Cardiac muscle cell (in vitro differentiated cells and primary cell): ENCODE measurements at places on chromosomes 11 and 22. TPM values are rescaled to one million over a fixed set of nuclear protein-coding genes. Genes with fewer than 3 reads are reported as not detected.

The GRM5 gene
- total RNA-seq: 0.06 TPM in 1 of 2 replicates, not detected in the other

The SLC5A4 gene
- not detected in 2 replicates for total RNA-seq

DNA sequence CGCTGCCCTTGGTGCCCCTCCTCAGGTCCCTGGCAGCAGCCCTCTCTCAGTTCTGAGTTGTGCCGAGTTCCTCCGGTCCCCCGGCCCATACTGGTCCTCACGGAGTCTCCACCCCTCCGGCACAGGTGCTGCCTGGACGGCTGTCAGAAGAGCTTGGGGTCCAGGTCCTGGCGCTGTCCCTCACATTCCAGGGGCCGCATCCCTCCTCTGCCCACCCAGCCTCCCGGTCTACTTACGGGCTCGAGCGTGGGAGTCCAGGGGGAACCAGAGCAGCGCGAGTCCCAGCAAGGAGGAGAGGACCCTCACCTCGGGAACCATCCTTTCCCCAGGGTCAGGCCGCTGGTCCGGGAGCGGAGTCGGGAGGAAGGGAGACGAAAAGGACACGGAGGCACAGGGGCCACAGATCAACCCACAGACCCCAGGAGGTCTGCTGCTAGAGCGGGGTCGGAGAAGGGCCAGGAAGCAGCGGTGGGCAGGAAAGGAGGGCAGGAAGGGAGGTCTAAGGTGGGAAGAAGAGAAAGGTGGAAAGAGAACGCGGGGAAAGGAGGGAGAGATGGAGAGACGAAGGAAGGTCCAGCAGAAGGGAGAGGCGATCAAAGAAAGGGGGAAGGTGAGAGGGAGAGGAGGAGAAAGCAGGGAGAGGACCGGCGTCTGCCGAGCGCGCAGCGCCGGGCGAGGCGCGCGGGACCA is 510 bp downstream of the CHRDL2 start:
- no peak overlapping the region for H3K4me3 ChIP-seq
- H3K36me3 ChIP-seq: no peaks in the 10 kb centered on the region
- no peak for DNase-seq

- no peak overlapping the region for H3K27ac ChIP-seq
- H3K4me3 ChIP-seq: no peak overlapping the region
- H3K4me1 ChIP-seq: no peaks in the 10 kb centered on the region
- no peaks in the 10 kb centered on the region for H3K27me3 ChIP-seq
- peak; percentile 55 for DNase-seq
Measured at GRCh38 chr11:33706546-33706945, 5.9 kb upstream of the C11orf91 start.

DNA sequence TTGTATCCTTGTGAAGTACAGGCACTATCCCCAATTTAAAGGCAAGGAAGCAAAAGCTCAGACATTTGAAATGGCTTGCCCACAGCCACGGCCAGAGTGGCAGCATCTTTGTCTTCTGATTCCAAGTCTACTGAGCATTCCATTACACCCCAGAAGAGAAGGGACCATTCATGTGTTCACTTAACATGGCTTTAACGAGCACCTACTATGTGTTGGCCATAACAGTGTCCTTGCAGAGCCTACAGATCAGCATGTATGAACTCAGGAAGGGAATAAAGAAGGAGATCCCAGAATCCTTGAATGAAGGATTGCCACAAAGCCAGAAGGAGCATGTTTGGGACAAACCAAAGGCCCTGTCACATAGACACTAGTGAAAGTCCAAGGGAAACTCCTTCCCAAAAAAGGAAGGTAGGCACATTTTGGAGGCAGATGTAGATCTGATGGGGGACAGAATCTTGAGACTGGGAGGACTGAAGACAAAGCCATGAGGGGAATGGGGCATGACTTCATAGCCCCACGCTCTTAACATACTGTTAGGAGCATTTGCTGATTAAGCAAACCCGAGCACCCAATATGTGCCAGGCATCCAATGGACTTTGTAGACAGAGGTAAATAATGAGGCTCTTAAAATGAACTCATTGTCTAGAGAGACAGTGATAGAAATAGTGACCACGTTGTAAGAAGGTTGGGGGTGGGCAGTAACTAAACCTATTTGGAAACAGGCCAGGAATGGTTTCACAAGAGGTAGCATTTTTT is 54.9 kb downstream of the P4HA3 start:
- no peak overlapping the region for H3K27ac ChIP-seq
- peaks cover 13% of the 10 kb centered on the region for H3K36me3 ChIP-seq
- no peaks in the 10 kb centered on the region for H3K4me1 ChIP-seq
- H3K4me3 ChIP-seq: no peak overlapping the region
- H3K27me3 ChIP-seq: no peaks in the 10 kb centered on the region
- peak; percentile 30 for DNase-seq

- DNase-seq: no peak
- no peak overlapping the region for H3K4me3 ChIP-seq
- no peak overlapping the region for H3K27ac ChIP-seq
- H3K4me1 ChIP-seq: no peaks in the 10 kb centered on the region
Measured at GRCh38 chr22:19086417-19086816, 35.8 kb downstream of the DGCR2 start.

DNA sequence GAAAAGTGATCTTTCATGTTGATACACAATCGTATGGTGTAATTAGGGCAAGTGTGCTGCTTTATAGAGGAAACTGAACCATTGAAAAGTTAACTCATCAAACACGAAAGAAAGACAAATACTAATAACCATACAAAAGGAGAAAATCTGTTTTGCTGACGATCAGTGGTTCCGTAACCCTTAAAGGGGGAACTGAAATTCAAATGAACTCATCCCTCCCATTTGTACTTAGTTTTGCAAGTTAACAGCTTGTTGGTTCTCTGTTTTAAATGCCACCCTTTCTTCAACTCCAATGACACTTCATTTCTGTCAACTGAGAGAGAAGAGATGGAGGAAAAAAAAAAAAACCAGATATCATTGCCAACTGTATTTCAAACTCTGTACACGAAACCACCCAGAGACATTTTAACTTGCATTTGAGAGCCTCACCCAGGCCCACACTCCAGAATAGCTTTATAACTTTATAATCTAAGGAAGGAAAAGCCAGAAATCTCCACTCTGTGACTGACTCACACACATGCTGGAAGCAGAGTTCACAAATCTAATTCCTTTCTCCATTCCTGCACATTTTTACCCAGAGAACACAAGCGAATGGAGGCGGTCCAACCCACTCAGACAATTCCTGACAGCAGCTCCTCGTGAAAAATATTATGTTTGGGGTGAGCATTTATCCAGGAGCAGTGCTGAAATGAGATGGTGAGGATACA is 17.4 kb upstream of the CSNK2A3 start:
- H3K27me3 ChIP-seq: peaks cover 7% of the 10 kb centered on the region
- H3K4me3 ChIP-seq: no peak overlapping the region
- no peaks in the 10 kb centered on the region for H3K4me1 ChIP-seq
- DNase-seq: no peak

DNA sequence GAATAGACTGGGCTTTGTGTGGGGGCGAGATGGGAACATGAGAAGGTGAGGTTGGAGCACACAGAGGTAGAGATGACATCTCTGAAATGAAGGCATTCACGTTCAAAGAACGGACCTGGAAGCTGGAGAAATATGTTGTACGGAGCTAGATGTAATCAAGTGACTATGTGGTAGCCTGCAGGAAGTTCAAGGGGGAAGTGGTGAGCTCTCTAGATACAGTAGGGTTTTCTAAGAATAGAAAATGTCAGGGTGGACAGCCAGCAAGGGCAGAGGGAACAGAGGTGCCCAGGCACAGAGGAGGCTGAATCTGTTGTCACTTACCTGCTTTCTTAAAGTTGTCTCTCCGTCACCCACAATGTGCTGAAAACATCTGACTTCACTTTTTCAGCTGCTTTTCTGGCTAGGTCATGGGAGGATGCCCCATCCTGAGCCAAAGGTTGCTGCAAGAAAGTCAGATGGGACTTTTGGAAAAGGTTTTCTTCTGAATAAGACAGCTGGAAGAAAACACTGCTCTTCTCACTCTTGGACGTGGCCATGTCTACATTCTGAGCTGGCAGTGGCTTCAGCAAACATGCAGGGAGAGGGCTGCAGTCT is 171.5 kb upstream of the B3GAT1 start:
- no peak for DNase-seq
- H3K4me3 ChIP-seq: no peak overlapping the region
- no peaks in the 10 kb centered on the region for H3K36me3 ChIP-seq
- no peak overlapping the region for H3K27ac ChIP-seq
- H3K27me3 ChIP-seq: peaks cover 15% of the 10 kb centered on the region

DNA sequence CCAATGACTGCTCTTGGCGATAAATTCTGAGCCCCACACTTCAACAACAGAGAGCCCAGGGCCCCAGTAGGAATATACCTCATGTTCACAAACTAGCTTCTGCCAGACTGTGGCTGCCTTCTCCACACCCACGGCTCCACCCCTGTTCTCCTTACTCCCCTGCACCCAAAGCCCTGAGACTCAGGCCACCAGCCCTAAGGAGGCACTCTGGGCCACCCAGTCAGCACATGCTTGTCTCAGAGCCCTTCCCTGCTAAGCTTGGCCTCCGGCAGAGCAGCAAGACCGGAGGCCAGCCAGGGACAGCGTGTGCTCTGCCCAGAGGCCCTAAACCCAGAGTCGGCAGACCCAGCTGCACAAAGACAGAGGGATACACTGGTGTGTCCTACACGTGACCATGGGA is 27.9 kb downstream of the SPATA19 start:
- no peaks in the 10 kb centered on the region for H3K4me1 ChIP-seq
- H3K4me3 ChIP-seq: no peak overlapping the region
- H3K27me3 ChIP-seq: peaks cover 3% of the 10 kb centered on the region
- H3K36me3 ChIP-seq: no peaks in the 10 kb centered on the region
- H3K27ac ChIP-seq: no peak overlapping the region
